ENCODE measurements at places on chromosomes 6 and 20.

DNA sequence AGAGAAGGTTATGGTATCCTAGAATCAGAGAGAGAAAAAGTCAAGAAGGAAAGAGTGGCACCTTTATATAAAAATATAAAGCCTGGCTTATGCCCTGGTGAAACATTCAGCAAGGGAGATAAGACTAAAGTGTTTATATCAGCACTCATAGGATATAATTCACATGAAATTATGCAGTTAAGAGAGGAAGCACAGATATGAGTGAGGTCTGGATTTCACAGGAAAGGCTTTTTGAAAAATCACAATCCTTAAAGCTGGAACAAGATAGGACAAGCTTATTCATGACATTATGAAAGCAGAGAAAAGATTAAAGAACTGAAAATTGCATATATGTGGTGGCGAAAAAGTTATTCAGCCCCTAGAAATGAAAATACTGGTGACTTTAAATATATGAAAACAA lies 181.2 kb upstream of the FLRT3 start:
- no peak for DNase-seq

DNA sequence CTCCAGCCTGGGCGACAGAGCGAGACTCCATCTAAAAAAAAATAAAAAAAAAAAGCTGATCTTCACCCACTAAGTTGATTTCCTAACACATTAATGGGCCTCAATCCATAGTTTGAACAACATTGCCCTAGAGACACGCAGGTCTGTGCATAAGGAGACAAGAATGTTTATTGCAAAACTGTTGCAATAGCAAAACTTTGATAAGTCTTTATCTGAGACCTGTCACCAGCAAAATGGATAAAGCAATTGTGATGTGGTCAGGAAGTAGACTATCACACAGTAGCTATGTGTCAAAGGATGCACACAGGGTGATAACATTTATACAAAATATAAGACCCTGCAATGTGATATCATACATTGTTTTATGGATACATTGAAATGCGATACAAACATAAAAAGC lies 4.2 kb upstream of the ITPR3 start:
- DNase-seq, result no peak

GRCh38 chr20:32519381-32519730 lies 65.8 kb downstream of the NOL4L start:
- DNase-seq, result no peak

GRCh38 chr6:33124525-33124901 lies 48.7 kb downstream of the HLA-DPB1 start:
- DNase-seq, result no peak

GRCh38 chr6:60754879-60755278 lies 1531.1 kb downstream of the KHDRBS2 start:
- no peak for DNase-seq

GRCh38 chr6:168648240-168649125 lies 207.5 kb downstream of the SMOC2 start:
- no peak for DNase-seq

DNA sequence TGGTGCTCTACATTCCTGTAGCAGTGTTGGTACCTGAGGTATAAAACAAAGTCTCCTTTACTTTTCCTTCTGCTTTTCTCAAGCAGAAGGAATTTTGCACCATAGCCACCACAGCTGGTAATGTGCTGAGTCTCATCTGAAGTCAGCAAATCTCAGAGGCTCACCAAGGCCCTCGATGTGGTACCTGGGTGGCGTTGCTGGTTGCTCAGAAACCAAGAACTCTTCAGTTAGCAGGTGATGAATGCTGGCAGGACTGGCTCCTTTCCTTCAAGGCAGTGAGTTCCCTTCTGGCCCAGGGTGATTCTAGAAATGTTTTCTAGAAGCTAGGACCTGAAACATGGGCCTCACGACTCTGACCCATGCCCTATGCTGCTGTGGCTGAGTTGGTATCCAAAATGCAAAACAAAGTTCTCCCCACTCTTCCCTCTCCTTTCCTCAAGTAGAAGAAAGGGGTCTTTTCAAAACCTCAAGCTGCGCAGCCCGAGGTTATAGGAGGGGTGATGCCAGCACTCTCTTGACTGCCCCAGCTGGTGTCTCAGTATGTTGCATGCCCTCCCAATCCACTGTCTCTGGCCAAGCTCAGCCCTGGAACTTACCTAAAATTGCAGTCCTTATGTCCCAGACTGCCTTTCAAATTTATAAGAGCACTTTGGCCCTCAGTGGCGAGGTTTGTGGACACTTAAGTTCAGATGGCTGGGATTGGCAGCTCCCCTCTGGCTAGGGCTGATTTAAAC lies 592.3 kb downstream of the FRK start:
- no peak for DNase-seq

DNA sequence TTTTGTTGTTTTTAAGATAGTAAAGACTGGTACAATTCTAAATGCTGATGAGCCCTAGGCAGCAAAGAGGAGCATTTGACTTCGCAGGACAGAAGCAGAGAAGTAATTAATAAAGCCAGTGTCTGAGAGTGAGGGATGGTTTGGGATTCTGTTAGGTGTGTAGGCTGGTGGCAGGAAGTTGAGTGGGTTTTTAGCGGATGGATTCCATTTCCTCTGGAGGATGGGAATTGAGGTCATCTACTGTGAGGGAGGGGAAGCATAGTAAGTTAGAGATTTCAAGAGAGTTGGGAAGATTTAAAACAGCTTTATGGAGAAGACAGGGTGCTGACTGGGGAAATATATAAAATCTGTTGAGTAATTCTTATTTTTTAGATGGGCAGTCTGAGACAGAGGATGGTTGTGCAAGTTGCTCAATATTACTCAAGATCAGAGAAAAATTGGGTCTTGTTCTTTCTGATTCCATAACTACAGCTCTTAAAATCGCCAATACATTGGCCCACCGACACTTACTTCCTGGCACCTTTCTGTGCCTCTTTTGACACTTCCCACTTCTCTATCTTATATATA lies 48.8 kb downstream of the PRL start:
- no peak for DNase-seq

DNA sequence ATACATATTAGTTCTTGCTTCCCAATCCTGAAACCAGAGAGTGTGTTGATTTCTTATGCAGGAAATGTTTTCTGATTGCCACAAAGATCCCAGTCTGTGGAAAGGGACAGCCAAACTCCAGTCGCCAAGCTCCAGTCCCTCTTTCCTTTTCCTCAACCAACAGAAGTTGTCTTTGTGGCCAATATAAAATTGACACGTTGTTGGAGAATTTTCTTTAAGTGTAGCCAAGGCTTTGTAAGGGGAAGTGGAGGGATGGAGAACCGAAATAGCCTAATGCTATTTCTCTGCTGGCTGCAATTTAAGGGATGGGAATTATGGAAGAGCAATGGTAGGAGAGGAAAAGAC lies 5.4 kb downstream of the ADGRB3 start:
- DNase-seq, result no peak

- no peak for DNase-seq
Measured at GRCh38 chr6:3193102-3193849, 34.2 kb downstream of the TUBB2B start.

GRCh38 chr20:40902661-40903060 lies 126.0 kb upstream of the TOP1 start:
- no peak for DNase-seq

- no peak for DNase-seq
Measured at GRCh38 chr20:24503352-24503931, 34.0 kb downstream of the SYNDIG1 start.

DNA sequence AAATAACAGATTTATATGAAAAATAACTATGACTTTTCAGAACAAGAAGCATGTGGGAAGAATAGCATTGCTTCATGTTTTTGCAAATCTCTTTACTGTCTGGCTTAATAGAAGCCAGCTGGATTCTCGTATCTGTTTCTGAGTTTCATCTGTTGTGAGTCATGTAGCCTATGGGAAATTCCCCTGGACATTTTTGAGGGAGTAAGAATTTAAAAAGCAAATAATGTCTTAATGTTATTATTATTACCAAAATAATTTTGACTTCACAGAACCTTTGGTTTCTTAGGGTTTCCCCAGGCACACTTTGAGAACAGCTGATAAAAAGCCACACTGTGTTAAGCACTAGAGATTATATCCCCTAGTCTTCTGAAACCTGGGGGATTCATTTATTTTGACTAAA lies 75.8 kb downstream of the SYCP2L start:
- DNase-seq, result no peak

DNA sequence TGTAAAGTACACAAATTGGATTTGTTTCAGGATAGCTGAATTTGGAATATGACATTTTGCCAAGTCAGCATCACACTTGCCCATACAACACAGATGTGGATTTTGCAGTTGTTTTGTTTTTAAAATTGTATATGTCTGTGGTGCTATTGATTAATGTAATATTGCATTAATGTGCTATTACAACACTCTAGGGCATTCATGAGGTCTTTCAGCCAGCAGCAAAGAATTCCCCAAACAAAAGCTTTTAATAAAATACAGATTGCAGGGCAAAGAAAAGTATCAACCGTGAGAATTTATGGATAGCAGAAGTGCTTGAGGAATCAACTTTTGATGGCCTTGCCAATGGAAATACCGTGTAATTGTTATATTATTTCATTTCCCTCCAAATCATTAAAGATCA lies 144.9 kb downstream of the AIG1 start:
- DNase-seq, result no peak

DNA sequence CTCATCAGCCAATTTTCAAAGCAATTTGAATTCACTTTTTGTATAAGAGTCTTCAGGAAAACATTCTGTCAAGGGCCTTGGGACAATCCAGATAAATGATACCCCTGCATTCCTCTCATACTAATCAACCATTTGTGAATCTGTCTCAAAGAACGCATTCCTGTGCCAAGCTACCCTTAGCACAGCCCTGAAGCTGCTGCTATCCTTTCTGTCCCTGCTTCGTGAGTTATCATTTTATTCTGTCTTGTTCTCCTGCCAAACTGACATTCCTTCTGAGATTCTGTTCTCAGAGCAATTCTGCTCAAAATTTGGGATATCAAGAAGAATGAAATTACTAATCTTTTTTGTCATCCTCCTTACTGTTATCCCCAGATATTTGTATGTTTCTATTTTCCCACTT lies 213.9 kb upstream of the STXBP5 start:
- peak; percentile 28 for DNase-seq

DNA sequence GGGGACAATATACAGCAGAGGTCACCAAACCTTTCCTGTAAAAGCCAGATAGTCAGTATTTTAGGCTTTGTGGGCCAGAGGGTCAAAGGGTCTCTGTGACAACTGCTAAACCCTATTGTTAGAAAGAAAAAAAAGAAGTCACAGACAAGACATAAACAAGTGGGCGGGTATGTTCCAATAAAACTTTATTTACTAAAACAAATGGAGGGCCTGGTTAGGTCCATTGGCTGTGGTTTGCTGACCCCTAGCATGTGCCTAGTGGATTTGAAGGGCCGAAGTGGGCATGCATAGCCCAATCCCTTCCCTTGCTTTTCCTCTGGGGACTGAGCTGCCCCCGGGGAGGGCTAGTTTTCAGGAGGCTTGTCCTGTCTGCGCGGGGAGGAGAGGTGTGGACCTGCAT lies 78.9 kb downstream of the SULF2 start:
- no peak for DNase-seq

DNA sequence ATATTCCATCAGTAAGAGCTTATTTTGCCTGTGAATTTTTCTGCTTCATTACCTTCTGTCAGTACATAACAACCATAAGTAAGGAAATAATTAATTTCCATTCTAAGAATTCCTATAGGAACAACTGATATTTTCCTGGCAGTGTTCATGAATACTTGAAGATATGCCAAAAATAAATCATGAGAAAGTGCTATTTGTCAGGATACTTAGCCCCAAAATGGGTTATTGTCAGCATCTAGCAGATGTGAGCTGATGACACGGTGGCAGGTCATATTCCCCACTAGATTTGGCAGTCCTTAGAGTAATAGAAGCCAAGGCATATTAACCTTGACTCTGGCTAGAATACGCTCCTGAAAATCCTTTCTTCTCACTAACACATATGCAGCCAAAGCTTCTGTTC lies 43.2 kb upstream of the CRISP1 start:
- no peak for DNase-seq

DNA sequence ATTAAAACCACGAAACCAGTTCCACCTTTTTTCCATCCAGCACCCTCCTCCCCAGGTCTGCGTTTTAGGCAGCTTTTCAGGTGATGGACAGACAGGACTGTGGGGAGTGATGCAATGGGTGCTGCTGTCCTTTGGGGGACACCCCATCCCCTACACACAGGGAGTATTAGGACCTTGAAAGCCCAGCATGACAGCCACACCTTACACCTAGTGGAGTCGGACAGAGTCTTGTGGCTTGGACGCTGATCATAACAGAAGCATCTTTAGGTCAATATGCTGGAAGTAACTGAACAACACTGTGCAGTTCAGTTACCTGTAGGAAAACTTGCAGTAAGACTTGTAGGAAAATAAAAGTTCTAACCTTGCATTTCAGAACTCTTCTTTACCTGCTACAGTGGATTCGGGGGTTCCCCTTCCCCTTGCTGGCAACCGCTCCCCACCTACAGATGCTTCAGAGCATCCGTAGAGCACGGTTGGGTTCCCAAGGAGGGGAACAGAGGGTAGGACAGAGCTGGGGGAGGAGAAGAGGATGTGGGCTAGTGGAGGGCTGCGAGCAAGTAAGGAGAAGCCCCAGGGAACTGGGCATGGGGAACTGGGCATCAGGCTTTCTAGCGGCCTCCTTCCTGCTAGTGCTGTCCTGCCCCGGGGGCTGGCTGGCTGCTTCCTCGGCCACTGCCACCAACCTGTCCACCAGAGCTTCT lies 31.7 kb downstream of the PLEKHG1 start:
- no peak for DNase-seq

- DNase-seq, result no peak
Measured at GRCh38 chr6:89834884-89835792, 5.5 kb downstream of the CASP8AP2 start.

DNA sequence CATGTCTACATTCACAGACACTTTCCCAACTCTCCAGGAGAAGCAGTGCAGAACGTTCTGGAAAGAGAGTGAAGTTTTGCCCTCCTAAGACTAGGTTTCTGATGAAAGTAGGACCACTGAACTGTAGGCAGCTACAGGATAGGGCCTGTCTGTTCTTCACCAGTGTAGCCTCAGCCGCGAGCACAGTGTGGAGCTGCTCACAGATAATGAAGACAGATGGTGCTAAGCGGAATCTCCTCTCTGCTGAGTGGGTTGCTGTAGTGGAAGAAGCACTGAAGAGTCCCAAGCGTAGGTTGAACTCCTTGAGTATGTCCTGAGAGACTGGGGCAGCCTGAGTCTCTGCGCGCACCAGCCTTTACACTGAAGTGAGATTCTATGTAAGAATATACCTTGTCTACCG lies 170.2 kb downstream of the PACRG start:
- no peak for DNase-seq

- DNase-seq, result no peak
Measured at GRCh38 chr20:5667705-5668528, 82.3 kb upstream of the SHLD1 start.

DNA sequence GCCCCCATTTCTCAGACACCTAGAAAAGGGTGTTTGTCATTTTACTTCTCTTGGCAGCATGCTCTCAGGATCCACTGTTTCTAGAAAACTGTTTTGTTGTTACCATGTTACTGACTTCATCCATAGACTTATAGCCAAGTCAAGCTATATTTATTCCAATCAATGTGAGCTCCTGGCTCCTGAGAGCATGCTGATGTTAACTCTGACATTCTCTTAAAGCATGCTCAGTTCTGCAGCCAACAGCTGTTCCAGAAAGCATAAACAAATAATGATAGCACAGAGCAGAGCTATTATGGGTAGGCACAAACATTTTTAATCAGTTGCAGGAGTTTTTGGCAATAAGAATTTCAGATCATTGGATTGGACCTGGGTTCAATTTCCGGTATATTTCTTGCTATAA lies 92.4 kb upstream of the CEP85L start:
- no peak for DNase-seq

GRCh38 chr6:138570725-138571029 lies 71.4 kb upstream of the NHSL1 start:
- no peak for DNase-seq

- no peak for DNase-seq
Measured at GRCh38 chr20:64081624-64081964, 1.7 kb downstream of the OPRL1 start.

Data from A549 (cell line).